ENCODE measurements at places on chromosomes 4 and X.

- no peak for DNase-seq
Measured at GRCh38 chrX:123188081-123188480, 4.0 kb downstream of the GRIA3 start.

GRCh38 chr4:40986375-40986774 is 228.0 kb downstream of the APBB2 start:
- no peak for DNase-seq

DNA sequence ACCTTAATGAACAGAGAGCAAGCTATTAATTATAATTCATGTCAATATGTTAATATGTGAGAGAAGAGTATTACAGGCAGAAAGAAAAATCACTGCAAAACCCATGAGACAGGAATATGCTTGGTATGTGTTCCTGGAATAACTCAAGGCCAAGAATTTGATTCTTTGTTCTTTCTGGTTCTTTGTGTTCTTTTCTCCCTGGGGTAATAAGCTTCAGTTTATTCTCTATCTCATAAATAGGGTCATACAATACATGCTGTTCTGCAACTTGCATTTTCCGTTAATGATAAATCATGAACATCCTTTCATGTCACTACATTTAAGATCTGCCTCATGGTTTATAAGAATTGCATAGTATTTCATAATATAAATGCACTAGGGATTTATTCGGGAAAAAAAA is 16.8 kb upstream of the THOC2 start:
- no peak for DNase-seq

DNA sequence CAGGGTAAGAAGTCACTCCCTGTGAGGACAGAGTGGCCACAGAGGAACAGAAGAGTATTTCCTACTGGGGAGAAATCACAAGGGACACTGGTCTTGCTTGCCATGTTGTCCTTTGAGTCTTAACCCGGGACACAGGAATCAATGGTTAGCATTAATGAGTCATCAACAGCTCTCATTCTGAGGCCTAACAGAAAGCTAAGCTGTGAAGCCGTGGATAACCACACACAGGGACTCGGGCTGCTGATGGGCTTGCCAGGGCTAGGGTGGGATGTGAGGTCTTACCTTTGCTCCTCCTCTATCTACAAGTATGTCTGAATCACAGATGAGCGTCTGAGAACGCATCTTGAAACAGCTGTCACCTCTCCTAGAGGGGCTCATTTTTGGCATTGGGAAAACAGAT is 22.2 kb downstream of the HELT start:
- DNase-seq = no peak

GRCh38 chr4:78621395-78621794 is 69.8 kb downstream of the ANXA3 start:
- no peak for DNase-seq

- DNase-seq = no peak
Measured at GRCh38 chr4:158823461-158823873, 54.6 kb downstream of the FNIP2 start.

DNA sequence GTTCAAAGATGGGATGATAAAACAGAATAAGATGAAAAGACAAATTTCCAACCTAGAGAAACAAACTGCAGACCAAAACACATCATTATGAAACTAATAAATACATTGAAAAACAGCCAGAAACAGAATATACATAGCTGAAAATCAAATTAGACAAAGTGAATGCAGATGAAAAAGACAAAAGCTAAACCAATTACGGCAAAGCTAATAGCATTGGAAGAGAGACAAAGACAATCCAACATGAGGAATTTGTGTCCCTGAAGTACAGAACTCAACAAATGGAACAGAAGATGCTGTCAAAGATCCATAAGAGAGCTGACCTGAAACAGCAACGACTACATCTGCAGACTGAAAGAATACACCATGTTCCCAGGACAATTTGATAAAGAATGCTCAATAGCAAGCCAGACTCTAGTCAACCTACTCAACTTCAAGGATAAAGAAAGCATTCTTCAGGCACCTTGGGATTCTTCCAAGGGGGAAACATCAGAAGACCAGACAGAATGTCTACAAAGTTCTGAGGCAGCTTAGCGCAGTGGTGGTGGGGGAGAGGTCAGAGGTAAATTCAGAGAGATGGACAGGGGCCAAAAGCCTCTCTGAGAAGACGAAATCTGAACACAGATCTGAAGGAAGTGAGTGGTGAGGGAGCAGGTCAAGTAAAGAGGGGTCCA is 27.4 kb upstream of the IRAK1 start:
- no peak for DNase-seq

DNA sequence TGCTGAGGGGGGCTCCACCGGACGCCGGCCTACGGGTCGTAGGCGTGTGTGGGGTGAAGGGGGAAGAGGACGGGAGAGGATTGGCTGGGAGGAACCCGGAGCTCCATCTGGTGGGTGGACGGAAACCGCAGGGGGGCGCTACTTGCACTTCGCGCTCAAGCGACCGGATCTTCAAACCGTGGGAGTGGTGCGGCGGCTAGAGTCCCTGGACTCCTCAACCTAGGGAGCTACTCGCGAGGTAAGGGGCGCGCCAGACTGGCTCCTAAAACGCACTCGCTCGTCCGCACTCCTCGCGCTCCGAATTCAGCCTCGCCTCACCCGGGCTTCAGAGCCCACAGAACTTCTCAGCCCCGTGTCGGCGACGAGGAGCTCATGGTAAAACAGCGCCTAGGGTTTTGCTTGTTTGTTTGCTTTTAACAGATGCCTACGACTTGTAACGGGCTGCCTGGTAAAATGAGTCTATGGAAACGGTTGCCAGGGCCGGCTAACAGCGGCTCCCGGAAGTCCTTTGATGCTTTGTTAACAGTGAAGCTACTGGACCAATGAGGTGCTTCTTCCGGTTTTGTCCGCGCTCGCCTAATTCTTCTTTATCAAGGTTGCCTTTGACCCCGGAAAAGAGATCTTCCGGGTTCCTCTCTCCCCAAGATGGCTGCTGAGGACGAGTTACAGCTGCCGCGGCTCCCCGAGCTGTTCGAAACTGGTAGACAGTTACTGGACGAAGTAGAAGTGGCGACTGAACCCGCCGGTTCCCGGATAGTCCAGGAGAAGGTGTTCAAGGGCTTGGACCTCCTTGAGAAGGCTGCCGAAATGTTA is at the start of gene IGBP1:
IGBP1 (plus strand) TSS at position 145 of the 813 bp plus-strand sequence; CDS start at position 646, 501 bp downstream.
- DNase-seq = peak; percentile 51

DNA sequence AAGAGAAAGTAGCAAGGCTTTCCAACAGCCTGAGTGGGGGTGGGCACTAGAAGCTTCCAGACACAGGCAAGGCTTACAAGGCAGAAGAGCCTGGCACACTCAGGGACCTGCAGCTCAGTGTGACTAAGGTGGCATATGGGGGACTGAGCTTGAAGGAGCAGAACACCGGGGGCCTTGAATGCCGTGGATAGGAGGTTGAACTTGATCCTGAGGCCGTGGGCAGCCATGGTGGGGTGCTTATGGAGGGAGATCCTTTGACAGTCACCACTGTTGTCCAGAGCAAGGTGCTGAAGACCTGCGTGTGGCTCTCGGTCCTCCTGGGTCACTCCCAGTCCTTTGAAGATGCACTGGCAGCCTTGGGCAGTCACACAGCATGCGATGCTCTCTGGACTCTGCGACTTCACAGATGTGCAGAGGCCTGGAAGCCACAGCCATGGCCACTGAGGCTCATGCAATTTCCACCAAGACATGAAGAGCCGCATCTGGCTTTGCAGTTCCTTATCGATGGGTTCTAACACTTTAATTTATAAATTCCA is 18.3 kb downstream of the C4orf50 start:
- DNase-seq = no peak

DNA sequence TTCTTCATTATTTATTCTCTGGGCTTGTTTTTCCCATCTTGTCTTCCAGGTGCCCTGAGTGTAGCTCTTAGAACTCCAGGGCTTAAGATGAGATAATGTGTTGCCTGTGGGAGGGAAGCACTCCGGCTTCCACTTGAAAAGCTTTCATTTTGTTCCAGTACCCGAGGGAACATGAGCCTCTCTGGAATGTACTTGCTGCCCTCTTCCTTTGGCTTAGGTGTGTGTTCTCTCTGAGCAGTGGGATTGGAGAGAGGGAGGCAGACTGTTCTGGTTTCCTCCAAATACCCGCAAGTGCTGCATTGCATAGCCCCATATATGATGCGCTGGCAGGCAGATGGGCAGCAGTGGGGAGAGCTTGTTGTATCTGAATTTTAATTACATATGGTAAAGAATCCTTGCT is 861 bp upstream of the DTHD1 start:
- no peak for DNase-seq

DNA sequence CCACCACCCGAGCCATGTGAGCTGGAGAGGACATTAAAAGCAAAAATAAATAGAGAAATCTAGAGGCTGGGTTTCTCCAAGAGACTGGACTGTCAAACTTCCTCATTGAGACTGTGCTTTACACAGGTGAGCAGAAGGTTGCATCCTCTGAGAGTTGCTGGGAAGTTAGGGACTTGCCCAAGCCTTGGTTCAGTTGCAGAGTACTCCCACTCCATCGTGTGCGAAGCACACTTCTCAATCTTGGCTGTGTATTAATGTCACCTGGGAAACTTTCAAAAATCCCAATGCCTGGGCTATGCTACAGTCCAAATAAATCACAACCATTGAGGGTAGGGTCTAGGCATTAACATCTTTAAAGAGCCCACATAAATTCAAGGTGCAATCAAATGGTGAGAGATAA is 89.2 kb downstream of the ZNF330 start:
- no peak for DNase-seq

DNA sequence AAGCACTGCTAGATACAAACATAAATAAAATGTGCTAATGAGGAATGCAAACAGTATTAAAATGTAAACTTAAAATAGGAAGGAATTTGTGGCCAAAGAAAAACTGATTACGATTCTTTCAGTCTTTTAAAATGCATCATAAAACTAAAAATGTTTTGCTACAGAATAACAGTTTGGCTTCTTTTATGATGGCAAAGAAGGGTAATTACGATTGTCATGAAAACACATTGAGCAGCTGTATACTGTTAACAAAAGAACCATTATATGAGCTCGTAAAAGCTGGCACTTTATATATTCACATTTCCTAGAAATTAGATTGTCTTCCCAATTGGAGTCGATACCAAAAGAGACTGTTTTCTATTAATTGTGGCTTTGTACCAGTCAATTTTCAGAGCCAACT is 290.4 kb downstream of the NR3C2 start:
- no peak for DNase-seq

DNA sequence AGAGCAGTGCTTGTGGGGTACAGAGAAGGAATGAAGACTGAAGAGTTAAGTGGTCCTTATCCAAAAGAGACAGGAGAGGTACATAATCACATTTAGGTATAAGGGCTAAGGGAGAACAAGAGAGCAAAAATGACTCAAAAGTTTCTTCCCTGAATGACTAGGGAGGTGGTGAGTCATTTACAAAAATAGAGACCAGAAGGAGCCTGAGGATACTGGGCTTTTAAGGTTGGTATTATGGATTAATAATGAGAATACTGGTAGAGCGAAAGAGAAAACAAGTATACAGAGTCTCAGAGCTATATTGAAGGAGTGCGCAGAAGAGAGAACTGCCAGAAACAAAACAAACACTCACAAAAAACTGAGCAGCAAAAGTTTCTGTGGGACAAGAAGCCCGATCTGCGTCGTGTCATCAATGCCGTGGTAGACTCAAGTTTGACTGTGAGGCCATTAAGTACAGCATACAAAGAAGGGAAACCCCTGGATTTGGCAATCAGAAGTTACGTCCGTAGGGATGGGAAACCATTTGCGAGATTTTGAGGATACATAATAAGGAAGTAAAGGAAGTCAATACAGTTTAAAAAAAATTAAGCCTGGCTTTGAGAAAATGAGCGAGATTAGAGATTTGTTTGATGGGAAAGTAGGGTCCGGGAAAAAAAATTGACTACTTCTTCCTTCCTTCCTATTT is 129.1 kb upstream of the STIM2 start:
- no peak for DNase-seq

GRCh38 chr4:176845636-176846035 is 52.9 kb upstream of the VEGFC start:
- peak; percentile 31 for DNase-seq

DNA sequence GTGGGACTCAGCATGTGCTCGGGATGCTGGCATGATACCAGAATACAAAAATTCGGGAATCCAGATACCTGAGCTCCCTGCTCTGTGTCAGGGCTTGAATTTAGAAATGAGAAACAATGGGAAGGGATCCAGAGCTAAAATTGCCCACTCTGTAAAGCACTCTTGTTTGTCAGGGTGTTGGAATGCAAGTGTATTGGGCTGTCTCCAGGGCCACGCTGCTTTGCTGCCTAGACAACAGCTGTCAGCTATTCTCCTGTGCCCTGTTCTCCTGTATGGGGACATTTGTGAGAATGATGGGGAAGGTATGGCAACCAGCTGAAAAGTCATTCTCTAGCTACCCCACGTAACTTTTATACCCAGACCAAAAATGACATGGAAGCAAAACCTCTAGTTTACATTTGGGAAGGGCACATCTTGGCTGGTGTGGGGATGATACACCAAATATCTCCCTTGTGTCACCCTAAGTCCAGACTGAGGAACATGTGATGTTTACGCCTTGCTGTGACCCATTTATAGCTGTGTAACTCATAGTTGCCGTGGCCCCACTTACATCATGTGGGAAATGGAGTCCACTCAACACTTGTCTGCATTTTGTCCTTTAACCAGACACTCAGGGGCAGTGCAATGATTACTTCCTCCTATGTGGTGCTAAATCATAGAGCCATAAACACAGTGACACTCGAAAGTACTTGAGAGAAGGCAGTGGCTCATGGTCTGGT is 46.6 kb downstream of the SMPX start:
- DNase-seq = no peak

GRCh38 chrX:17453788-17454187 is 78.8 kb downstream of the NHS start:
- DNase-seq = no peak

DNA sequence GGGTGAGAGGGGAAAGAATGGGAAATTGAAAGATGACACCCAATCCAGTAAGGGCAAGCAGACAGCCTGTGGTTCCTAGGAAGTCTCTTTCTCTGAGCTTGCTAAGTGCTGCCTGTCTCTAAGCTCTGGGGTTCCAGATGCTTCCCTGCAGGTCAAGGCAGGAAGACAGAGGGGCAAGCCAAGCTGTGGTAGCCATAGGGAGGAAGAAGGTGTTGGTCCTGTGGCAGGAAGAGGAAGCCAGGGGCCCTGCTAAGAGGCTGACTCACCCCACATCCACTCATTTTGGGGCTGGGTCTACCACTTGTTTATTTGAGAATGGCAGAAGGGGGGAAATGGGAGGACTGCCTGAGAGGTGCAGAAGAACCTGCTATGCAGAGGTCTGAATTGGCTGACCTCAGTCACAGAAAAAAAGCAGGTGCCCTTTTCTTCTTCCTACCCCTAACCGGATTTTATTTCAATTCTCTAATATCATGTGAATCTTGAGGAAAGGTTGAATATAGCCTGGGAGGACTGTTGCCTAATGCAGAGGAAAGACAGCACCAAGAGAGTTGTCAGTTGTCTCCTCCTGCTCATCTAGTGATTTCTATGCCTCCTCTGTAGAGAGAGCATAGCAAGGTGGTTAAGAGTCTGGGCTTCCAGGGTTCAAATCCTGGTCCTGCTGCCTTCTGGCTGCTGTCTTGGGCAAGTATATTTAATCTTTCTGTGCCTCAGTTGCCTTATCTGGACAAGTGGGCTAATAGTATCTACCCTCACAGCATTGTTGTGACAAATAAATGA is 27.4 kb downstream of the HOPX start:
- DNase-seq = no peak
